ENCODE measurements at places on chromosomes 4 and X. TPM values are rescaled to one million over a fixed set of nuclear protein-coding genes. Genes with fewer than 3 reads are reported as not detected.

- no peak for DNase-seq
Observed at GRCh38 chr4:118171381-118171780, 137.1 kb downstream of the NDST3 start.

GRCh38 chr4:150136481-150136880, 58.2 kb downstream of the DCLK2 start:
- no peak for DNase-seq

Gene TBC1D25
- total RNA-seq, result 12.6 TPM

GRCh38 chrX:101091817-101092216, 6.2 kb upstream of the CENPI start:
- DNase-seq, result no peak

- DNase-seq, result no peak
Observed at GRCh38 chr4:40621229-40621591, 8.5 kb downstream of the RBM47 start.

Gene BEX1
- total RNA-seq, result 123 TPM

Gene UGT2A1
- total RNA-seq, result not detected

Gene CCKAR
- 2.7 TPM for total RNA-seq

DNA sequence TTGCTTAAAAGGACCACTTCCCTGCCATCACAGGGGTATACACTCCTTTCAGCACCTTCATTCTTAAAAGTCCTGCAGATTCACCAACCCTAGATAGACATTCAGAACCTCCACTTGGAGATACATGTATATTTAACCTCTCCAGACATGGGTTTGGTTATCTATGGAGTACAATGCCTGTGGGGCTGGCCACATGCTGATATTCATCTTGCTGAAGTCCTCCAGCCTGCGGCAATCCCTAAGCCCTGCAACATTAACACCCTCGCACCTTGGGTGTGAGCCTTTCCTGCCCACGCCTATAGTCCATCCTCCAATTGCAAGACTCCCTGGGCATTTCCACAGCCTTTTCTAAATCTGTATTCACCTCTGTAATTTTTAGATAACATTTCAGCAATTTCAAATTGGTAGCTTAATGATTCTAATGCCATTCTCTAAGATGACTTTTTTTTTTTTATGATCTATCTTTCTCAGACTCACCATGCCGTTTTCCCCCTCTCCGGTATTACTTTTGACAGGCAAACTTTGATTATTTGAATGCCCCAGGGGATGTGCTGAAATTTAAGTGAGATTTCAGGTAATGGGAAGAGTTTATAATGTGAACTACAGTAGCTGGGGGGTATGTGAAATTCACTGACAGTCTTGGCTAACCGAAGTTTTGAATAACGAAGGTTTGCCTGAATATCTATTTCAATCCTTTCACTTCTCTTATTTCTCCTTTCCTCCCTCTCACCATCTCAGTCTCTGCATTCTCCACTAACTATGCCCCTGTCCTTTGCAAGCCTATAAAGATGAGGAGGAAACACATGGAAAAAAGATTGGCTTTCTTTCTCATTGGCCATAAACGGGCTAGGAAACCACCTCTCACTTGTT, 24.1 kb downstream of the CCDC149 start:
- DNase-seq, result no peak

DNA sequence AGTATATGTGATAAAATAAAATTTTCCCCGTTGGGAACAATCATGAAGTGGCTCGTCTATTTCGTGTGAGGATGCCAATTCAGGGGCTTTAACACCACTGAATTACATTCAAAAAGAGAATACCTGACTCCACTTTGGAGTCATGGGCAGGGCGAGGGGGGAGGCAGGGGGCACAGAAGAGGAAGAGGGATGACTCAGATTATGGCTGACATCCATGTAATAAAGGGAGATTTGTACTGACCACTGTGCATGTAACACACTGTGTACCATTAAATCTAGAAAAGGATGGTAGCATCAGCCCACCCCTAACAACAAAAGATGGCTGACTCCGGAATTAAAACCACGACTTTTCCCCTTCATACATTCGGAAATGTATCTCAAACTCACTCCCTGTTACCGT, 1.3 kb downstream of the SLC9A7 start:
- no peak for DNase-seq

Gene ZXDA
- total RNA-seq, result 0.93 TPM

- DNase-seq, result no peak
Observed at GRCh38 chr4:89221167-89221867, 86.3 kb downstream of the GPRIN3 start.

GRCh38 chr4:80183250-80184052, 13.9 kb upstream of the PRDM8 start:
- no peak for DNase-seq

Gene GC
- 168 TPM for total RNA-seq

DNA sequence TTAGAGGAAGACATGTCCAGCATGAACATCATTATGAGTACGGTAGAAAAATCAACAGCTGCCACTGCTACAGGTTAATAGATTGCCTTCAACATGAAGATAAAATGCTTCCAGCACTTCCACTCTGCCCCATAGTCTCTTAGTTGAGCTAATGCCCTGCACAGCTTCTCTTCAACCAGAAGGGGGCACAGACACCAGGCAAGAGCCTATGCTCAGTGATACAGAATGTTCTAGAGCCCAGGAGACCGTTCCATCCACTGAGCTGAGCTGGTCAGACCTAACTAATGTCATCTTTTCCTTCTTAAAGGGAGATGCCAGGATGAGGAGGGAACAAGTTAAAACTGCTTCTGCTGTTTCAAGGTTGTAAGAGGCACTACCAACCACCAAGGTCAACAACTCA, 42.2 kb downstream of the SMIM10L2A start:
- DNase-seq, result no peak

DNA sequence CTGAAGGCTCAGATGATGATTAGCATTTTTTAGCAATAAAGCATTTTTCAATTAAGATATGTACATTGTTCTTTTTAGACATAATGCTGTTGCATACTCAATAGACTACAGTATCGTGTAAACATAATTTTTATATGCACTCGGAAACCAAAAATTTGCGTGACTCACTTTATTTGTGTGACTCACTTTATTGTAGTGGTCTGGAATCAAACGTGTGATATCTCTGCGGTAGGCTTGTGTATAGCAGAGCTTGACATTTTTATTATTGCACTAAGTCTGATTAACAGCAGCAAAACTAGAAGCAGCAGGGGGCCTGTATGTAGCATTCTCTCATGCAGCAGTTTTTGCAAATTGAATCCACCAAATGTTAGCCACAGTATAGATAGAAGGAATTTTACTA, 119.1 kb upstream of the PRDX4 start:
- DNase-seq, result no peak

GRCh38 chr4:97491856-97492255, 651.4 kb downstream of the STPG2 start:
- no peak for DNase-seq

Gene HSD17B11
- 28.2 TPM for total RNA-seq

Gene DGAT2L6
- total RNA-seq, result not detected

GRCh38 chrX:18935893-18936292, 48.0 kb downstream of the PHKA2 start:
- DNase-seq, result no peak

Gene POU4F2
- total RNA-seq, result 0.17 TPM

Gene GAGE2A
- total RNA-seq, result not detected

DNA sequence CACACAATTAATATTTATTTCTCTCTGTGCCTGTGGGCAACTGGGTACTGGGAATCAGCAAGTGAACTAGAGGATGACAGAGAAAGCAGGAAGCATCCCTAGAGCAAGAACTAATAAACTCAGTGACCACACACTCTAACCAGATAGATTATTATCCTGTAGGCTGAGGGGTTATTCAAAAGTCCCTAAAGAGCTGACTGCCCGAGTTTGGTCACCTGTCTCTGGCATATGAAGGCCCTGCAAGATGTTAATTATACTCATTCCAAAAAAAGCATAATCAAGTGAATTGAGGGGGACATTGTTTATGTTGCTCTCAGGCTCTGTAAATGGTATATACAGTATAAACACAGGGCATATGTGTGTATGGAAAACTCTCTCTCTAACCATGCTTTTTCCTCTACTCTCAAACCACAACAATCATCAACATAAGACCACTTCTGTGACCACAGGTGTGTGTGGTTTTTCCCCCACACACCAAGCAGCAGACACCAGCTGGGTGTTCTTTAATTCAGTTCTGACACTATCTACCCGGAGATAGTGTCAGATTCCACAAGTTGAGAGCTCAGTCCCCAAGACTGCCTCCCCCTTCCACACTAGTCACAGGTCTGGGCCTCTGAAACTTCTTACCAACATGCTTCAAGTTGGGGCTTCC, 6.2 kb upstream of the HPSE start:
- DNase-seq, result no peak

- peak; percentile 59 for DNase-seq
Observed at GRCh38 chrX:51332188-51332942, at the start of gene NUDT10. Gene NUDT10, plus strand, starts transcription at chrX:51332822. Its CDS starts 144 bp downstream, at chrX:51332966.

Gene PLK4
- total RNA-seq, result 24.7 TPM

DNA sequence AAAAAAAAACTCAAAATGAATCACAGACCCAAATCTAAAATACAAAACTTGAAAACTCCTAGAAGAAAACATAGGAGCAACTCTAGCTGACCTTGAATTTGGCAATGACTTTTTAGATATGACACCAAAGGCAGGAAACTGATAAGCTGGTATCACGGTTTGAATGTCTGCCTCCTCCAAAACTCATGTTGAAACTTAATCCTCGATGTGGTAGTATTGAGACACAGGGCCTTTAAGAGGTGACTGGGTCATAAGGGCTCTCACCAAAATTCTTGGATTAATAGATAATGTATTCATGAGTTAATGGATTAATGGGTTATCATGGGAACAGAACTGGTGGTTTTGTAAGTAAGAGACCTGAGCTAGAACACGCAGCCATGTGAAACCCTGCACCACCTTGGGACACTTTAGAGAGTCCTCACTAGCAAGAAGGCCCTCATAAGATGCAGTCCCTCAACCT, 40.5 kb downstream of the FRYL start:
- DNase-seq, result no peak

GRCh38 chr4:86249074-86249473, 110.8 kb downstream of the MAPK10 start:
- no peak for DNase-seq

- DNase-seq, result peak; percentile 41
Observed at GRCh38 chr4:8594097-8595038, 1.8 kb downstream of the CPZ start.

GRCh38 chrX:85114776-85115175, 111.1 kb downstream of the APOOL start:
- no peak for DNase-seq

DNA sequence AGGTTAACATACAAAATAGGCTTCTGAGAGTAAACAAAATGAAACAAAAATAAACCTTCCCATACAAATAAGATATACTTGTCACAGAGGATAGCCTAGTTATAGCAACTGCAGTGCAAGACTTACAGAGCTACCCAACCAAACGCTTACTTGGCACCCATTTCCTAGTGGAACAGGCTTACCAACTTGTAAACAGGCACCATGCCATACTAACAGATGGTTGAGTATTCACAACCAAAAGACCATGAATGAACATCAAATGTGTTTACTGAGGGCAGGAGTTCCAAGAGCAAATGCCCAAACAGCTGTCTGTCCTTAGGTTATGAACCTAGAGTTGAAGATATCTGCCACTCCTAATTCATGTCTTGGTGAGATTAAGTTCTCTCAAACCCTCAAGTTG, 2629.2 kb downstream of the PCDH7 start:
- no peak for DNase-seq

Data from progenitor cell of endocrine pancreas (in vitro differentiated cells).